ENCODE measurements at places on chromosomes 16 and 17.
A peak's percentile ranks its signal among the peaks of the same experiment; 100 is the strongest.

GRCh38 chr17:45048795-45049563 lies 2.5 kb downstream of the DCAKD start:
- peaks cover 14% of the 10 kb centered on the region for H3K4me1 ChIP-seq
- H3K4me3 ChIP-seq = no peak overlapping the region
- no peaks in the 10 kb centered on the region for H3K27me3 ChIP-seq
- no peaks in the 10 kb centered on the region for H3K36me3 ChIP-seq

GRCh38 chr17:77240976-77241375 lies 100.2 kb downstream of the SEC14L1 start:
- H3K27me3 ChIP-seq = no peaks in the 10 kb centered on the region
- no peaks in the 10 kb centered on the region for H3K4me1 ChIP-seq
- H3K4me3 ChIP-seq = no peak overlapping the region
- H3K36me3 ChIP-seq = no peaks in the 10 kb centered on the region
- DNase-seq = no peak
- H3K27ac ChIP-seq = no peak overlapping the region

DNA sequence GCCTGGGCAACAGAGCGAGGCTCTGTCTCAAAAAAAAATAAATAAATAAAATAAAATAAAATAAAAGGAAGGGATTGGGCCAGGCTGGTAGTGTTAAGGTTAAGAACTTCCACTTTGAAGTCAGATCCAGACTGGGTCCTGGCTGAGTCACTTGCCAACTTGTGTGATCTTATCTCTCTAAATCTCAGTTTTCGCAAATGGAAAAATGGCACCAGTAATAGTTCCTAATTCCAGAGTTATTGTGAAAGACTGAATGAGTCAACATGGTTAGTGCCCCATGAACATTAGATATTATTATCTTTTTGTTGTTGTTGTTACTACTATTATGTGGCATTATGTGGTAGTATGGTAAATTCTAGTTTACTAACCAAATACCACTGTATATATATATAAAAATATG lies 188.0 kb upstream of the AXIN2 start:
- no peak overlapping the region for H3K4me3 ChIP-seq
- H3K36me3 ChIP-seq = no peaks in the 10 kb centered on the region
- no peak overlapping the region for H3K27ac ChIP-seq
- H3K4me1 ChIP-seq = peaks cover 13% of the 10 kb centered on the region

- H3K36me3 ChIP-seq = no peaks in the 10 kb centered on the region
- DNase-seq = peak; percentile 6
- H3K4me3 ChIP-seq = no peak overlapping the region
- H3K4me1 ChIP-seq = peaks cover 40% of the 10 kb centered on the region
These were observed 93.1 kb downstream of the RTN4RL1 start for GRCh38 chr17:1931844-1932579.

- H3K36me3 ChIP-seq = no peaks in the 10 kb centered on the region
- H3K27ac ChIP-seq = no peak overlapping the region
- H3K27me3 ChIP-seq = peaks cover 3% of the 10 kb centered on the region
- H3K4me1 ChIP-seq = no peaks in the 10 kb centered on the region
- DNase-seq = no peak
- H3K4me3 ChIP-seq = no peak overlapping the region
These were observed 11.2 kb downstream of the IRF8 start for GRCh38 chr16:85909932-85910853.

GRCh38 chr16:2085669-2086068 lies 37.9 kb downstream of the TSC2 start:
- H3K27ac ChIP-seq = no peak overlapping the region
- H3K4me1 ChIP-seq = no peaks in the 10 kb centered on the region
- H3K27me3 ChIP-seq = no peaks in the 10 kb centered on the region
- H3K36me3 ChIP-seq = peaks cover 16% of the 10 kb centered on the region

GRCh38 chr17:10556301-10557005 lies 7.0 kb upstream of the MYH2 start:
- H3K4me1 ChIP-seq = no peaks in the 10 kb centered on the region
- no peak overlapping the region for H3K4me3 ChIP-seq
- no peaks in the 10 kb centered on the region for H3K36me3 ChIP-seq

All from cardiac muscle cell (in vitro differentiated cells and primary cell).